ENCODE measurements at places on chromosomes 12 and 14. TPM values are rescaled to one million over a fixed set of nuclear protein-coding genes. Genes with fewer than 3 reads are reported as not detected.

Gene KRT1
- 1.1 TPM for total RNA-seq

Gene SCN8A
- 0.05 TPM for total RNA-seq

Gene CPNE8
- total RNA-seq = 3.5 TPM

Gene RFLNA
- total RNA-seq = 0.50 TPM

Gene DPF3
- total RNA-seq = 25.3 TPM

Gene TMCC3
- 18.2 TPM for total RNA-seq

Gene DENND5B
- 23.7 TPM for total RNA-seq

Gene VPS37B
- 11.1 TPM for total RNA-seq

Gene ADGRD1
- 7.9 TPM for total RNA-seq

Gene CD27
- total RNA-seq = 0.29 TPM

DNA sequence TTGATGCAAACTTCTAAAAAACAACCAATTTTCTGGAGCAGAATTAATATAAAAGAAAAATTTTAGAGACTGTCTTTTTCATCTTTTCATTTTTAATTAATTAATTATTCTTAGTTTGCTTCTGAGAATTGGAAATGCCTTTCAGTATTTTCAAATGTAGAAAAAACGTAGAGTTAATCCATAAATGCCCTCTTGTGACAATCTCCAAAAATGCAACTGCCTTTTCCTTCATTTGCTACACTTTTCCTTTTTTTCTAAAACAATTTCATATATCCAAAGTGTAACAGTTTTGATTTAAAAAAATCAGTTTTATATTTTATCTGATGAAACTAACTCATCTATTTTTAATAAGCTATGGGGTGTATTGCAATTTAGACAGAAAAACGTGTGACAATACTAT is 409.3 kb downstream of the PRKD1 start:
- DNase-seq = no peak

DNA sequence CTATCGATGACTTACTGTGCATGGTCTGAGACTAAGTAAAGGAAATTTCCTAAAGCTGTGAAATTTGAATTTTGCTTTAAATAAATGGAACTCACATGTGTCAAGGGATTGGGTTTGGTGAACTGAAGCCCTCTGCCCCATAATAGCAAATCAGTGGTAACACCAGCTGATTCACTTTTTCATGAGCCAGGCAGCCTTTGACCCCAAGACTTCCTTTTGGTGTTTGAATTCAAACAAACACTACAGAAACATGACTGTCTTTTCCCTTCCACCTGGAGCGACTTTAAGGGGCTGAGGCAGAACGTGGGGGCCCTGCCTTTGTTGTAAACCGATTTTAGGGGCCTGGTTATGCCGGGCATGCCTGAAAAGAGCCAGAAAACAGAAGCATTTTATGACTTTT is 28.8 kb downstream of the KCTD10 start:
- DNase-seq = no peak

- no peak for DNase-seq
Measured at GRCh38 chr14:99315197-99315596, 43.2 kb upstream of the BCL11B start.

- DNase-seq = no peak
Measured at GRCh38 chr14:73290279-73290678, 53.0 kb downstream of the PAPLN start.

DNA sequence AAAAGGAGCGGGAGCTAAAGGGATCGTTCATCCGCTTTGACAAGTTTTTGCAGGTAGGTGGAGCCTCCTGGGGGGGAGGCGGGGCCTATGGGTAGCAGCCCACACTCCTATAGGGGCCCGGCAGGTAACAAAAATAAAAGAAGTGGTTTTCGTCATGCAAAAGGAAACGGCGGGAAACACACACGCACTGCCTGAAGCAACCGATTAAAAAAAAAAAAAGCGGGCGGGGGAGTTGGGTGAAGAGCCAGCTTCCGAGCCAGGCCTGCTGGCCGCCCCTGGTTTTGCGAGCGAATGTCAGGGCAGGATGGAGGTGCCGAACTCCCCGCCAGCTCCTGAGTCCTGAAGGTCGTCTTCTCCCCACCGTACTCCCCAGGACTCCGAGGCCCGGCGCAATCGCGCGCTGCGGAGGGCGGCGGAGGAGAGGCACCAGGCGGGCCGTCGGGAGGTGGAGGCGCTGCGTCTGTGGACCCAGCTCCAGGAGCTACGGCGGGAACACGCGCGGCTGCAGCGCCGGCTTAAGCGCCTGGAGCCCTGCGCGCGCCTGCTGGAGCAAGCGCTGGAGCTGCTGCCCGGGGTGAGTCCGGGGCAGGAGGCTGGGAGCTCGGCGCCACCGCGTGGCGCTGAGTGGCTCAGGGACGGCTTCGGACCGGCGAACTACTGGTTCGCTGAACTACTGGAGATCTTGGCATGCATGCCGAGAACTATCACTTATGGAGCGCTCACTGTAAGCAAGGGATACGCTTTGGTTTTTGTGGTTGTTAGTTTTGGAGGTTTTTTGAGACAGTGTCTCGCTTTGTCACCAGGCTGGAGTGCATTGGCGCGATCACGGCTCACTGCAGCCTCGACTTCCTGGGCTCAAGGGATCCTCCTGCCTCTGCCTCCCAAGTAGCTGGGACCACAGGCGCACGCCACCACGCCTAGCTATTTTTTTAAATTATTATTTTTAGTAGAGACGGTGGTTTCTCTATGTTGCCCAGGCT is 3.6 kb downstream of the CFAP73 start:
- DNase-seq = peak; percentile 62

DNA sequence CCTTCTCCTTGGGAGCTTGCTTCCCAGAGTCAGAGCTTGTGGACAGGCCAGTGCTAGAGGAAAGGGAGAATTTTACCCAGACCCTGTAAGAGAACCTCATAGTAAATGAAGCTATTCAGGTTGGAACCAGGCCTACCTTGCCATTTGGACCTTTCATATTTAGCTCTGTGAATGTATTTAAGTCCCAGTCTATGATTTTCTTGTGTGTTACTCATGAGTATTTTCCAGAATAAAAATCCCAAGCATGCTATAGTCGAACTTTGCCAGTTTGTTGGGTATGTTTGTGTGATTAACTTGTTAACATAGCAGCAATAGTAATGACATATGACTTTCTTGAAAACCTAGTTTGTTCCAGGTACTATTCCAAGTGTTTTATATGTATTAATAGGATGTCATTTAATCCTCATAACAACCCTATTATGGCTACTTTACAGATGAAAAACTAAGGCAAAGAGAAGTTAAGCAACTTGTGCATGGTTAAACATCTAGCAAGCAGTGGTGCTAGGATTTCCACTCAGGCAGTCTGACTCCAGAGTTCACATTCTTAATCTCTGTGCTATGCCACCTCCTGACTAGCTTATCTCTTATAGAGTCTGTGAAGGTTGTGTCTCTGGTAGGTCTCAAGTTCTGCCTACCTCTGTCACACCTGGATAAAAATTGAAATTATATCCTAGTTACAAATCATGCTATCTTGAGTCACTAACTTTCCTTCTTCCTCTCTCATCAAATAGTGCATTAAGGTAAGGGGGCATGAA is 47.9 kb upstream of the GARIN2 start:
- no peak for DNase-seq

DNA sequence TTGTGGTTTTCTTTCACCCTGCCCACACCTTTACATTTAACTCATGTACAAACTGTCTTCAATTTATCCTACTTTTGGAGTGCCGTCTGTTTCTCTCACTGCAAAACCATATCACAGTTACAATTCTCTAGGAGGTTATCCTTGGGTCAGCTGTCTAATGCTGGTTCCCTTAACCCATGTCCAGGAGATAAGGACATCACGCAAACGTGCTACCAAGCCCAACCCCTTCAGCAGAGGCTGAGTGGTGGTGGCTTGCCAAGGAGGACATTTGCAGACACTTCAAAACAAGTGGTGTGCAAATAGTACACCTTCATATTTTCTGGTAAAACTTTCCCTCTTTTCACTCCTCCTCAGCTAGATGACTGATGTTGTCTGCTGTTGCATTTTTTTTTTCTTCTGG is 167.9 kb downstream of the PAX9 start:
- DNase-seq = no peak

- no peak for DNase-seq
Measured at GRCh38 chr14:38490273-38490672, 234.4 kb upstream of the CLEC14A start.

- DNase-seq = no peak
Measured at GRCh38 chr14:24609655-24610344, at the start of gene GZMH. TSS of gene GZMH (minus strand) at chr14:24609685. CDS start at chr14:24609613, 72 bp downstream.

- no peak for DNase-seq
Measured at GRCh38 chr12:95877622-95878021, 18.9 kb downstream of the SNRPF start.

GRCh38 chr14:50967790-50968189 is 23.5 kb upstream of the PYGL start:
- DNase-seq = no peak

- no peak for DNase-seq
Measured at GRCh38 chr14:92105073-92105892, 1.1 kb downstream of the ATXN3 start.

DNA sequence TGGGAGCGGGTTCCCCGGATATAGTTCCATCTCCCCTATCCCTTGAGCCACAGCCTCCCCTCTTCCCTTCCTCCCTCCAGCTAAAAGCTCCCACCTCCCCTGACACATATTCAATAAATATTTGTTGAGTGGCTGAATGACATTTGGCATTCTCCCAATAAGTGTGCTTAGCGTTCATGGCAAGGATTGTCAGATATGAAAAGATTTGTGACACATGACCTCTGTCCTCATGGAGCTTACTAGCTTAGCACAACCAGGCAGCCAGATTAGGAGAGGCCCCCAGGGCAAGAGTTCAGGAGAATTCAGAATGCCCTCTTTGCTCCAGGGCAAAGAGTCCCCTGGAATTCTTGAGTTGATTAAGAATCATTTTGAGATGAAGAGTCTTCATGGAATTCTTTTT is 22.5 kb upstream of the SLC6A12 start:
- DNase-seq = no peak

GRCh38 chr12:124993626-124994436 is at the start of gene BRI3BP:
TSS of gene BRI3BP (plus strand) at chr12:124993645. CDS start at chr12:124993791, 146 bp downstream.
- DNase-seq = peak; percentile 74

DNA sequence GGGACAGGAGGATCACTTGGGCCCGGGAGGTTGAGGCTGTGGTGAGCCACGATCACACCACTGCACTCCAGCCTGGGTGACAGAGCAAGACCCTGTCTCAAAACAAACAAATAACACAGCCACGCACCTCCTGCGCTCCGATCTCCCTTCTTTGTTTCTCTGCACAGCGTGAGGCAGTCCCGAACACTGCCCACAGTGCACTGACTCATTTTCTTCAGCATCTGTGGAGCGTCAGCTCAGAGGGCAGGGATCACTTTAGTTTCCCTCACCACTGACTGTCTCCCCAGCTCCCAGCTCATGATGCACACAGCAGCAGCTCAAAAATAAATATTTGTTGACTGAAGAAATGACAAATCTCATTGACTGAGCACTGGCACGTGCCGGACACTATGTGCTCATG is 883 bp upstream of the MYL2 start:
- DNase-seq = no peak

GRCh38 chr12:22250762-22251161 is 83.7 kb downstream of the ST8SIA1 start:
- no peak for DNase-seq

GRCh38 chr12:71958457-71958856 is 19.8 kb downstream of the TPH2 start:
- DNase-seq = no peak

- DNase-seq = no peak
Measured at GRCh38 chr14:90319173-90319572, 12.6 kb downstream of the NRDE2 start.

GRCh38 chr12:39807043-39807442 is 187.4 kb upstream of the ABCD2 start:
- DNase-seq = no peak

DNA sequence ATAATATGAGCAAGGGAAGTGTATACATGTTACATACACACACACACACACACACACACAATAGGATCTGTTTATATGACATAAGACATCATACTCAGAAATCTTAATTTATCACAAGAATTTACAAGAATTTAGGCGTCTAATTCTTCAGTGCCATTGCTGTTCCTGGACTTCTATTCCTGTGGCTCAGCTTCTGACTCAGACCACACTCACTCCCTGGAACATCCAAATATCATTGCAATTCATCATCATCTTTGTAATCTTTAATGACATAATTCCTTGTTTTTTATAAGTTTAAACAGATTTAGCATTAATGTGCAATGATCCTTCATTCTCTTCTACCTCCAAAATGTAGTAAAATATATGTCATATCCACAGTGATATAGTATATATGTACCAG is 544.2 kb downstream of the FOXG1 start:
- DNase-seq = no peak

- no peak for DNase-seq
Measured at GRCh38 chr12:58880639-58881038, 39.7 kb downstream of the LRIG3 start.

GRCh38 chr12:67545298-67545697 is 103.2 kb upstream of the DYRK2 start:
- DNase-seq = no peak

DNA sequence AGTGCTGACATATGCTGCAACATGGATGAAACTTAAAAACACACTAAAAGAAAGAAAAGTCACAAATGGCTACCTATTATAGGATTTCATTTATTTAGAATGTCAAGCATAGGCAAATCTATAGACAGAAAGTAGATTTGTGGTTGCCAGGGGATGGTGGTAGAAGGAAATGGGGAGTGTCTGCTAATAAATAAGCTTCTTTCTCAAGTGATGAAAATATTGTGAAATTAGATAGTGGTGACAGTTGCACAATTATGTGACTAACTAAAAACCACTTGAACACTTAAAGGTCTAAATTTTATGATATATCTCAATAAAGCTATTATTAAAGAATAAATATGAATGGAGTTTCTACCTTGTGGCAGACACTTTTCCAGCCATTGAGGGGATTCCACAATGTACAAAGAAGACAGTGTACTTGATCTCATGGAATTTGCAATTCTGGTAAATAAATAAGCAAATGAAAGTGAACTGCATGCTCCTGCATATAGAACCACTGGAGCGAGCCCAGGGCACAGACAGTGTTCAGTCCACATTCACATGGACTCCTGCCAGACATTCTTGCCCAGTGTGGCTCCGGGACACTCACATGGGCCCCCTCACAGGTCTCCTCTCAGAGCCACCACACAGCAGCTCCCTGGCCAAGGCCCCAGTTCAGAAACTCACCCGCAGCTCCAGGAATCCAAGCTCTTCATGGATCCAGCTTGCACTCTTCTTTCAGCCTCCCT is 107.1 kb upstream of the ARID2 start:
- no peak for DNase-seq

All from psoas muscle (tissue), 8 donors.